ENCODE measurements at places on chromosomes 13 and 19. TPM values are rescaled to one million over a fixed set of nuclear protein-coding genes. Genes with fewer than 3 reads are reported as not detected.

- no peak for DNase-seq
These were observed 6.3 kb upstream of the PNMA8C start for GRCh38 chr19:46435009-46435408.

- DNase-seq: no peak
These were observed 354.9 kb upstream of the SLITRK1 start for GRCh38 chr13:84237143-84237542.

GRCh38 chr13:108984251-108984920 is 355.0 kb downstream of the MYO16 start:
- no peak for DNase-seq

GRCh38 chr13:68081061-68081460 is 850.9 kb upstream of the PCDH9 start:
- DNase-seq: no peak

GRCh38 chr19:13091400-13092157 is 11.1 kb downstream of the LYL1 start:
- DNase-seq: peak; percentile 86

DNA sequence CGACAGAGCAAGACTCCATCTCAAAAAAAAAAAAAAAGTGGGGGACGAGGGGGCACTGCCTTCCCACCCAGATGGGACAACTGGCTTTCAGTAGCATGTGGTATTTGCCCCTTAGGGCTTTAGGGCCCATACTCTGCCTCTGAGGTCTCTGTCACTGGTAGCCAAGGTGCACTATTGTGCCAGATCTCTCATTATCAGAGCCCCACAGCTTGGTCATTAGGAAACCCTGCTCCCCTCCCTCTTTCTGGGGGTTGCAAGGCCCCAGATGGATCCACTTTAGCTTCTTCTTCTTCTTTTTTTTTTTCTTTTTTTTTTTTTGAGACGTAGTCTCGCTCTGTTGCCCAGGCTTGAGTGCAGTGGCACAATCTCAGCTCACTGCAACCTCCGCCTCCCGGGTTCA is 11.2 kb upstream of the ZNF358 start:
- no peak for DNase-seq

GRCh38 chr19:47693903-47694302 is 19.3 kb upstream of the EHD2 start:
- no peak for DNase-seq

GRCh38 chr13:46655377-46656180 is 102.6 kb downstream of the LRCH1 start:
- DNase-seq: peak; percentile 42

DNA sequence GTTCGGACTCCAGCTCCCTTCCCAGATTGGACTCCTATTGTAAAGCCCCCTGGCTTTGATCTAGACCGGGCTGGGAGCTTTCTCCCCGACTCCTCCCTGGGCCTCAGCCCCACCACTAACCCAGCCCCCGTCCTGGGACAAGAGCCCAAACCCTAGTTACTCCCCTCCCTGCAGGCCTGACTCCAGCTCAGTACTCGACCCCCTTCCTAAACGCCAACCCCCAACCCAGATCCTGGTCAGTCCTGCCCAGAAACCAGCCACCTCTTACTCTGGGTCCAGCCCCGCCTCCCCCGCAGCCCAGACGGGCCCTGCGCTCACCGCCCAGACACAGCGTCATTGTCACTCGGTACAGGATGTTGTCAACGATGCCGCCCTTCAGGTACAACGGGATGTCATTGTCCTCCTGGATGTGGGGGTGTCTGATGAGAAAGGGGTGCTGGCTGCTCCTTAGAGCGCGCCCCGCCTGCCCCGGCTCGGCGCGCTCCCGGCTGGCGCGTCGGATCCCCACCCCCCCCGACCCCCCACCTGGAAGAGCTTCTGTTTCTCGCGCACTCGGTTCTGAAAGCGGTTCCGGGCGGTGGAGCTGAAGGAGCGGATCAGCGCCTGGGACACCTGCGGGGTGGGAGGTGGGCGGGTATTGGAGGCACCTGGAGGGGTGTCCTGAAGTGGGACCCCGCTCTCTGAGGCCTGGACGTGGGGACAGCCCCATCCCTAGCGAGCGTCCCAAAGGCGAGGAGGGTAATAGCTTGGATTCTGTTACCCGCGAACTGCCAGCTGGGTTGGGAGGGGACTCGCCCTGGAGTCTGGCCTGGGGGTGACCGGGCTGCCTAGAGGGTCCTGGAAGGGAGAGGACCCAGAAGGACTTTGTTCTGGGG is 866 bp downstream of the COX7A1 start:
- DNase-seq: peak; percentile 11

GRCh38 chr19:15300533-15301197 is 31.7 kb downstream of the BRD4 start:
- DNase-seq: peak; percentile 60

The OLFM2 gene
- 0.66 TPM for total RNA-seq

The YJEFN3 gene
- 0.51 TPM for total RNA-seq
